ENCODE measurements at places on chromosomes 12 and 14. TPM values are rescaled to one million over a fixed set of nuclear protein-coding genes. Genes with fewer than 3 reads are reported as not detected.

KCNJ8 gene
- 8.1 TPM for total RNA-seq

DNA sequence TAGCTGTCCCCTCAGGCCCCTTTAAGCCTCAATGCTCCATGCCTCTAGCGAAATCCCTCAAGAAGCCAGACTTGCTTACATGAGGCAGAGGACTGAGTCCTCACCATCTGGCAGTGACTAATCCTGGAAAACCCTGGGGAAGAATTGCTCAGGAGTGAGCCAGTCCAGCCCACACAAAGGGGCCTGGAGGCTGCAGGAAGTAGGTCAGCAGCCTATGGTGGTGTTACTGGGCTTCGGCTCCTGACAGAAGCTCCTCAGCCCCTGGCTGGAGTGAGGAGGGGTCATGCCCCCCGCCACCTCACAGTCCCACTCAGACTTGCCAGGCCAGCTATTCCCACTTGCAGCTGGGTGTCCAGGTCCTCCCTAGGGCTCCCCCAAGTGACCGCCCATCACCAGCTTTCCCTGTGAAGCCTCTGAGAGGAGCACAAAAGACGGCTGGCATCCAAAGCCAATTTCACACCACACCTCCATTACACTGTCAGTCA is 250.5 kb downstream of the DPF3 start:
- DNase-seq: peak; percentile 70

- DNase-seq: no peak
Observed at GRCh38 chr14:80354860-80355581, 143.7 kb upstream of the DIO2 start.

GUCY2C gene
- total RNA-seq: not detected

KLRD1 gene
- total RNA-seq: 1.3 TPM

DNA sequence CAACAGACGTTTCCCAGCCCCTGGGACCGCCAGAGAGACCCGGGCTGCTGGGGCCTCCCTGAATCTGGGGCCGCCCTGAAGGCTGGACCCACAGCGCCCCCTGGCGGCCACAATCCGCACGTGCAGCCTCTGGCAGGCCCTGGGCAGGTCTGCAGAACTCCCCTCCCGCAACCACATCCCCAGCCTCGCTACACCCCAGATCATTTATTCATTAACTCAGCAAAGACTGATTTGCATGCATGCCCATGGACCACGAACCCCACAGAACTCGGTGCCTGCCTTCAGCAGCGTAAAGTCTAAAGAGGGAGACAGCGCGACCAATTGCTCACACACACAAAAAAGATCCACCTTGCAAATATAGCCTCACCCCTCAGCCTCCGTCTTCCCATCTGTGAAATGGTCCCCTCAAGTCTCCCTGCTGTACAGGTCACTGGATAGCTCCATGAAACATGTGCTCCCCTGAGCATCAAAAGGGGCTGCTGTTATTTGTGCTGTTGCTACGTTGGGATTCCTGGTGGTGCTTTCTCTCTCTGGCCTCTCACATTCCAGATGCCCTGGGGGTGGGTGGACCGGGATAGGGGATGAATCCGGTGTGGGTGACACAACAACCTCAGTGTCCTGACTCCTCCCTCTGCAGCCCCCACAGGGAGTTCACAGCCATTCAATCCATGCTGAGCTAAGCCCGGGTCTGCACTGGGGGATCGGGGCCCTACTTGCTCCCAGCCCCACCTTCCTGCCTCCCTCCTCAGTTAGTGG is 96.4 kb downstream of the SCARB1 start:
- DNase-seq: peak; percentile 88

SMCO3 gene
- not detected for total RNA-seq

DNA sequence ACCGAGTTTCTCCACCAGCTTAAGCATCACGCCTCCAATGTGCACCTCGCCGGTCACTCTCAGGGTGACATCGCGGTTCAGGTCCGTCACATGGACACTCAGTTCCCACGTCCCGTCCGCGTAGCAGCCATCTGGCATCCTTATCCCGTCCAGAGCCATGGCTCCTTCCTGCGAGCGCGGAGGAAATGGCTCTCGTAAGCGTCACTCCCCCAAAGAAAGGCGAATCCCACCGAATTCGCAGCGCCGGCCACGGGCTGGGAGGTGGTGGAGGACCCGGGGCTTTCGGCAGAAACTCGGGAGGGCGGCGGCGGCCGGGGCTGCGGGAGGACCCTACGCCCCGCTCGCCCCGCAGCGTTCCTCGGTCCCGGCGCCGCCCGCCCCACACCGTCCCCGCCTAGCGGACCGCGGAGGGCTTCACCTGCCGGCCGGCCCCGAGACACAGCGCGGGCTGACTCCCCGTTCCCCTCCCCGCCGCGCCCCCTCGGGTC is 396 bp downstream of the FERMT2 start:
- DNase-seq: peak; percentile 44

PRICKLE1 gene
- total RNA-seq: 45.5 TPM

RPL10L gene
- total RNA-seq: not detected

DNA sequence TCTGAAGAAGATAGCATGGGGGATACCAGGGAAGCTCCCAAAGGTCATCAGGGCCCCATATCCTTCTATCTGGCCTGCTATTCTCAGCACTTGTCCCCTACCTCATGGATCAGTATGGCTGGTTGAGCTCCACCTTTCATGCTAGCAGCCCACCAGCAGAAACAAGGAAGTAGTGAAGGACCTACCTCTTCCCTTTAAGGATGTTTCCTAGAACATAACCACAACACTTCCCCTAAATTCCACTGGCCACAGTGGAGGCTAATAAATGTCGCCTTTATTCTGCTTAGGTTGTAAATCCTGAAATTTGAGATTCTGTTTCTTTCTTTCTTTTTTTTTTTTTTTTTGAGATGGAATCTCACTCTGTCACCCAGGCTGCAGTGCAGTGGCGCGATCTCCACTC is 128.6 kb upstream of the PARP11 start:
- no peak for DNase-seq

INHBC gene
- not detected for total RNA-seq

GRCh38 chr12:68483592-68484383 is 126.9 kb upstream of the RAP1B start:
- DNase-seq: no peak

IFNG-AS1 gene
- 1.1 TPM for total RNA-seq

DNA sequence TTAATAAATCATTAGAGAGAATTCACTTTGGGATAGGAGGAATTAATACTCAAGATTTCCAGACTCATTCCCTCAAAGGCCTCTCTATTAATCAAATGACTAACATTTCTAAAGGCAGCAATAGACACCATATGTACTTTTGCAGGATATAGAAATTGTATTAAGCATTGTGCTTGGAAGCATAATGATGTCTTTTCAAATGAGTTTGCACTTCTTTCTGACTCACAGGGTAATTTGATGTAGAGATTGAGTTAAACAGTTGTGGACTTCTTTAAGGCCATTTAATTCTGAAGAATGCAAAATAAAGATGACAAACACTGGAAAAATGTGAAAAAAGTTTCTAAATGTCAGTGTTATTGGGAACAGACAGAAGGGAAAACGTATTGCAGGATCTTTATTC is 63.4 kb upstream of the CSRP2 start:
- DNase-seq: no peak

GARIN6 gene
- total RNA-seq: not detected

TMEM229B gene
- total RNA-seq: 29.4 TPM

ARMH4 gene
- 35.5 TPM for total RNA-seq

GRCh38 chr12:10130042-10130441 is at the start of gene CLEC7A:
CLEC7A (minus strand) TSS chr12:10130199; CDS start chr12:10130082, 117 bp downstream.
- DNase-seq: no peak

DNA sequence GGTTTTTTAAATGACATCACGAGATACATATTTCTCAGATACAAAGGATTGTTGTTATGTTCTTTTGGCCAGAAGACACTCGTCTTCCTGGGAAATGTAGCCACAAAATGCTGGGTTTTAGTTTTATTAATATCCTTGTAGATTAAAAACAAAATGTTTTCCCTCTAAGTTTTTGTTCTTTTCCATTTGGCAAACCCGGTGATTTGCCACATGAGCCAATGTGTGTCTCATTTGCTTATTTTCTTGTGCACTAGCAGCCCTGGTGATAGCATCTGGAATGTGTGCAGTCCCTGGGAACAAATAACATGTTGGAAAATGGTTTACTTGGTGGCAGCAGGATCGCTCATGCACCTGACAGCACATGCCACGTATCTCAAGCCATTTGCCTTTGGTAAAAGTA is 61.0 kb downstream of the HMGA2 start:
- DNase-seq: no peak

GRCh38 chr14:29709490-29709889 is 218.2 kb downstream of the PRKD1 start:
- DNase-seq: no peak

DNA sequence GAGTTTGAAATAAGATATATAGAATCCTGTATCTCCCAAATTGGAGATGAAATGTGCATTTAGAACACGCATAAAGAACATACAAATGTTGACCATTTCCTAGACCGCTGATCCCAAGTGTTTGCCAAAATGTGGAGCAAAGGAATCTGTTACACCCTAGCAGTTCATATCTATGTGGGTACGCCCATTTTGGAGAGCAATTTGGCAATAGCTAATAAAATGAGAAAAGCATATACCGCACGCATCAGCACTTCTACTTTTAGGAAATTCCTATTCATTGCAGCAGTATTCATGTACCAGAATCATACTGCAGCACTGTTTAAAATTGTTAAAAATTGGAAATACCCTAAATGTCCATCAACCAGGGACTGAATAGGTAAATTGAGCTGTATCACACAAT is 937.8 kb downstream of the BCL11B start:
- no peak for DNase-seq

KCNC2 gene
- 99.3 TPM for total RNA-seq

DNA sequence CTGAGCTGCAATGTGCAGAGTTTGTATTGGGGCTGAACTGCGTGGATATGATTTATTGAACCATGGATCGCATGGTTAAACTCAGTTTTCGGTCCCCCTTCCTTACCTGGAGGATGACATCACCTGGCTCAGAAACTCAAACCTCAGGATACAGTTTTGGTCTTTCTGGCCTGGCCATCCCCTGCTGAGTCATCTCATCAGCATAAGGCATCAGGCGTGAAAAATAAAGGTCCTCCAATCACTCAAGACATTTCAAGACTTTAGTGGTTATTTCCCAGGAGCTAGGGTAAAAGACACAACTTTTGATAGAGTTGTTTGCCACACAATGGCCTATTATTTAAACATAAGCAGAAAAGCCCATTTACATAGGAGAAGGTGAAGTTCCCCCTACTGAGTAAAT is 631.1 kb upstream of the TMEM132C start:
- no peak for DNase-seq

P2RX2 gene
- total RNA-seq: not detected

DNA sequence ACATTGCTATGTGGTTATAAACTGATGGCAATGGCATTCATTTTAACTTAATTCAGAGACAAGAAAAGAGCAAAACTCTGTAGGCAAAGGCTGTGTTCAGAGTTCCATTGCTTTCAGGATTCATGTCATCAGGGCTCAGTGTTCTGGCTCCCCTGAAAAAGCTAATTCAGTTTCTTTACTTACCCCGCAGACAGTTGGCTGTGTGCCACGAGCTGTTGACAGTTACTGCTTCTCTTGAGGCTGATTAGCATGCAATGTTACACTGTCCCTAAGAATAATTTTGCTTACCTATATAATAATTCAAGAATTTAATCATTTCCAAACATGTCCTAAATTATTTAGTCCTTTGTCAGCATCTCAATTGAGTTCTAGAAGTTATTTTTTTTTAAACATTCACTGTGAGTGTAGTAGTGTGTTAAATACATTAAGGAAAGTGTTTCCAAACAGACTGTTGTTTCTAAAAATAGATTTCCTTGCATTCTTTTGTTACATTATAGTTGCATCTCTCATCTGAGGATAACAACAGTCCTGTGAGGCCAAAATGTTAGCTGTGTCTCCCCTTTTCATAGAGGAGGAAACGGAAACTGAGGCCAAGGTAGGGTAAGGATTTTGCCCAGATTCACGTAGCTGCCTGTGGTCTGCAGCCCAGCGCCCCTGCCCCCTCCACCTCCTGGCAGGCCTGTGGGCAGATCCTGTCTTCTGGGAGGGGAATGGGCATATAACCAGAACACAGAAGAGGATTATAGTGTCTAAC is 98.6 kb downstream of the PELI2 start:
- DNase-seq: peak; percentile 43

KITLG gene
- total RNA-seq: 22.6 TPM

- no peak for DNase-seq
Observed at GRCh38 chr14:58639198-58639565, 1.4 kb downstream of the DACT1 start.

CBLN3 gene
- 5.1 TPM for total RNA-seq

KRT1 gene
- total RNA-seq: not detected

DNA sequence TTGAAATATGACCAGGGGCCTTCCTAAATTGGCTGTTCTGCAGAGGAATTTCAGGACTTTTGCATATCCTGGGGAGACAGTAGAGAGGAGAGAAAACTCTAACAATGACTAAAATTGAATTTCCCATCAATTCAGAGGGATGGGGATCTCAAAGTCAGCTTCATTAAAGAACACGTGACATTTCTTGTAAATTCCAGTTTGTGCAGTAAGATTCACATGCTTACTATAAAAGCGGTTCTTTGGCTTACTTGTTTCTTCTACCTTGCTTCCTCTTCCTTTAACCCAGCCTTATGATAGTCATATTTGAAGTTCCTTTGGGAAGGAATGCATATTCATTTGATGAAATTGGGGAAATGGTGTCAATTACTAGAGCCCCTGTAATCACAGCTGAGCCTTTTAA is 143.7 kb upstream of the GZMB start:
- no peak for DNase-seq

TMEM63C gene
- total RNA-seq: 71.3 TPM

MYBPC1 gene
- total RNA-seq: 38.2 TPM

DACT1 gene
- total RNA-seq: 15.7 TPM

Measured in dorsolateral prefrontal cortex (tissue), 122 donors.